Fibroblast of skin of right biceps (primary cell): ENCODE measurements at places on chromosomes 2 and 18.

- no peak for DNase-seq
These were observed 122.2 kb downstream of the TANC1 start for GRCh38 chr2:159090514-159091201.

GRCh38 chr2:189549449-189549832, 31.1 kb downstream of the SLC40A1 start:
- peak; percentile 44 for DNase-seq

GRCh38 chr2:72077702-72078169, 69.9 kb downstream of the CYP26B1 start:
- DNase-seq = no peak

GRCh38 chr2:222572264-222572721, 83.6 kb downstream of the FARSB start:
- no peak for DNase-seq

DNA sequence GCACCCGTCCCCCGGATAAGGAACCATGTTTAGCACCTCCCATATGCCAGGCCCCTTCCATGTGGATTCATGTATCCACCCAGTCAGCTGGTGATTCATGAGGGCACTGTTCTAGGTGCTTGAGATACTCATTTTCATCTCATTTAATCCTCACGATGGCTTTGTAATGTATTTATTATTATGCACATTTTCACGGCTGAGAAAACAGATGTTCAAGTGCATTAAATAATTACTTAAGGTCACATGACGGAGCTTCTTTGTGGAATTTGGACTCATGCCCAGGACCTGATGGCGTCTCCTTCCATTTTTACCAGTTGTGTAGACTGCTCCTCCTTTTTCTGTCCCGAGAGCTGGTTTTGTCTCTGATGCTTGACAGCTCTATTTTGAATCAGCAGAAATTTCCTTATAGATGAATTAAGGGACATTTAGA, 72.2 kb upstream of the RBM44 start:
- peak; percentile 84 for DNase-seq

GRCh38 chr18:8689517-8689916, 15.8 kb upstream of the MTCL1 start:
- DNase-seq = no peak

- DNase-seq = no peak
These were observed 194.9 kb downstream of the AGAP1 start for GRCh38 chr2:235688511-235689426.

DNA sequence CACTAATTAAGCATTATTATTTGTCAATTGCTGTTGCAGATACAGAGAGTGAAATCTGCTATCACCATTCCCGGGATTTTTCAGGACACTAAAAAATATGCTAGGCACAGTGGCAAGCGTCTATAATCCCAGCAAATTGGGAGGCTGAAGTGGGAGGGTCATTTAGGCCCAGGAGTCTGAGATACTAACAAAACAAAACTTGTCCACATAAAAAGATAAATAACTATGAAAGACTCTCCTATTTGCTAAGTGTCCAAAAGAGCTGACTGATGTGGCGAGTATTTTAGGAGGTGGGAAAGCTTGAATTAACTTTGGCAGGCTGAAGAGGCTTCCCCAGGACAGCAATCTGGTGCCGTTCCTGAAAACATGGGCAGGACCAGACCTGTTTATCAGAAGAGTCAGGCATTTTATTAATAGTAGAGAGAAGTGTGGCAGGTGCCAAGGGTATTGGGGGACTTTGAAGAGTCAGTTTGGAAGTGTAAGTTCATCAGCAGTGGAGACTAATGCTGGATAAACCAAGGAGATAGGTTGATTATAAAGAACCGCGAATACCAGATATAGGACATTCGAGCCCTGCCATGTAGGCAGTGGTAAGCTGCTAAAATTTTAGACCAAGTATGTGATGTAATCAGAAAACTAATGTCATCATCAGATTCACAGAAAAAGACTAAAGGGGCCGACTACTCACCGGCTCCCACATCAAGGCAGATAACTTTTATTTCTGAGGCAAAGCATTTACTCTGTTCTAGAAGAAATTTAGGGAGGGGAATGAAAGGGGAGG, 201.8 kb downstream of the EPHA4 start:
- DNase-seq = no peak

DNA sequence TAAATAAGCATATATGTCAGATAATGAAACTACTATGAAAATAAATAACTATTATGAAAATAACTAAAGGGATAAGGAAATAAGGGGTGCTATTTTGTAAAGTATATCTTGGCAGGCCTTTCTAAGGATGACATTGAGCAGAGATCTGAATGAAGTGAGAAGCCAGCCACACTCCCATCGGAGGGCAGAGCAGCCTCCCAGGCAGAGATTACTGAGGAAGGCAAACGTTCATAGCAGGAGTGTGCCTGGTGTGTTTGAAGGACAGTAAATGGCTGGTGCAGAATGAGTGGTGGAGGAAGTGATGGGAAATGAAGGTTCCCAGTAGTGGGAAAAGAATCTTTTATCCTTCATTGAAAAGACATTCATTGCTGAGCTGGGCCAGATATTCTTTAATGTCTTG, 62.5 kb downstream of the SPHKAP start:
- DNase-seq = no peak

DNA sequence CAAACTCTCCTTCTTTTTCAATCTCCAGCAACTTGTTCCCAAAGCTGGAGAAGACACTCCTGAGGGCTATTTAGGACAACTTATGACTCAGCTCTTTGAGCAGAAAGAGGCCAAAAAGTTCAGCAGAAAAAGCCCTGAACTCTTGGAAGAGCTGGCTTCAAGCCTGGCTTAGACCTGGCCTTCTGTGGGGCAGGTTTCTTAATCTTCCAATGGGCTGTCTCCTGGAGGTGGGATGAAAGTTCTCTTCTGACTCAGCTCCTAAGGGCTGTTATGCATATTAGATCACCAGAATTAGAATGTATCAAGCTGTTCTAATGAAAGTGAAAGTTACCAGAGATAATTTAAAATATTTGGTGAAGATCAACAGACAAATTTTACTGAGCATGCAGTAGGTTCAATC, 129.4 kb downstream of the RAD51AP2 start:
- DNase-seq = peak; percentile 33

- peak; percentile 15 for DNase-seq
These were observed 16.9 kb downstream of the KLHL41 start for GRCh38 chr2:169526451-169526850.

GRCh38 chr2:204665207-204665606, 119.9 kb downstream of the PARD3B start:
- DNase-seq = peak; percentile 81

DNA sequence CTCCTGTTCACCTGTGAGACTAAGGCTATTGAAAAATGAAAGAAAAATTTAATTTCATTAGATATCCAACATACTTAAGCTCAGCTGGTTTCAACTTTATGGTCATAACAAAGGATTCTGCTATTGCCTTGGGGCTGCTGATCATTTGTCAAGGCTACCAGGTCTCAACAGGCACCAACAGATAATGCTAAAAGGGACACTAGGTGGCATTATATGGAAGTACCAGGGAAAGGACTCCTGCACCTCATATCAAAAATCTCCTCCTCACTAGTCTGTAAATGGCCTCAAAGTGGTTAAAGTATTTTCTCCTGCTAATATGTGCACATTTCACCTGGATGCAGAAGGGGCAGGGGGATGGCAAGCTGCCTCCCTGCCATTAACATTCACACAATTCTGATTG, 167.9 kb upstream of the REG3A start:
- no peak for DNase-seq

- DNase-seq = peak; percentile 71
These were observed 4.2 kb upstream of the CNNM3 start for GRCh38 chr2:96811917-96812316.

- no peak for DNase-seq
These were observed 188.7 kb upstream of the SATB2 start for GRCh38 chr2:199646439-199646838.

DNA sequence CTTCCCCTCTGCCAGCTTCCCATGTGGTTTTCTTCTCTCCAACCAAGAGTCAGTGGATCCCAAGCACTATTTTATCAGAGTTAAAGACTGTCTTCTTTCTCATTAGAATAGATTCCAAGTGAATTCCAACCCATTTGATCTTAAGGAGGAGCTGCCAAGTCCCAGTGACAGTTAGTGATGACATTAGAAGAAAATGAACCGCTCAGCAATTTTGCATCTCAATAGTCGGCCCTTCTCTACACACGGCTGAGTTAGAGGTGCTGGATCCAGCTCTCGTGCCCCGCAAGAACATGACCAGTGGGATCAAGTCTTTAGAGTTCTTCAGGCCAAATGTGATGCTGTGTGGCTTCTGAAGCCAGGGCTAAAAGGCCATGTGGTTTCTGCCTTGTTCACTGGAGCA, 132.6 kb downstream of the SH3BP4 start:
- no peak for DNase-seq

DNA sequence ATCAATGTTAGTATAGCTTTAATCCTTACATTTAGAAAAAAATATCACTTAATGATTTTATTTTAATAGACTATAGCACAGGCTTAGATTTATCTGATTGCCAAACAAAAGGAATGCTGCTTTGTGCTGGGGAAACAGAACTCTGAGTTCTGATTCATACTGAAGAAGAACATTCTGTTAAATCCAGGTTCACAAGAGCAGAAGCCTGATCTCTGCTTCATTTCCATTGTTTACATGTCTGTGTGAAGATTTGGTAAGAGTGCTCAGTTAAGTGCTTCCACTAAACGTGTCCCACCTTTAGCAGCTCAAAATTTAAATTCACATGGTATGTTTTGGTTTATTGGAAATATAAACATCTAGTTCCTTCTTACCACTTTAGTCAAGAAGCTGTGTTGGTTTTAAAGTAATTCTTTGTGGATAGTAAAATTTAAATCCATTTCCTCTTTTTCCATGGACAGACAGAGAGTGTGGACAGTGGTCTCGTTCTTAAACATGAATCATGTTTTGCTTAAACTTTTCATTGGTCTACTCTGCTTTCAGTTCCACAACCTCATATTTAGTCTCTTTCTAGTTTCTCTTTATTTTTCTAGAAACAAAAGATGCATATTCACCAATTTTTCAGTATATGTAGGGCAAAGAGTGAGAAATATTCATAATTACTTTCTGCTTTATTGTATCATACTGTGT, 59.1 kb downstream of the NYAP2 start:
- DNase-seq = no peak

DNA sequence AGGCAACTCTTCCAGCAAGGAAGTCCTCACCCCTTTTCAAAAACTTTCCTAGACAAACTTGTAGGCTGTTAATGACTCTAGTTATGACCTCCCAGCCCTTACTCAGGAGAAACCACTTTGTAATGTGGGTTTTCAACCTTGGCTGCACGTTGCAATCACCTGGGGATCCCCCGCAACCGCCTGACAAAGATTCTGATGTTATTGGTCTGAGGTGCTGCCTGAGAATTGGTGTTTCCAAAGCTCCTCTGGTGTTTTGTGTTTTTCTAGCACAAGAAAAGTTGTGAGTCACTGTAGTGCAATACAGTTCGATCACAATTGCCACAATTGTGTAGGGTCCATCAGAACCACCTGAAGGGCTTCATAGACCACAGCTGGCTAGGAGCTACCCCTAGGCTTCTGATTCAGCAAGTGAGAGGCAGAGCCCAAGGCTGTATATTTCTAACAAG, 121.6 kb downstream of the SP100 start:
- DNase-seq = no peak

DNA sequence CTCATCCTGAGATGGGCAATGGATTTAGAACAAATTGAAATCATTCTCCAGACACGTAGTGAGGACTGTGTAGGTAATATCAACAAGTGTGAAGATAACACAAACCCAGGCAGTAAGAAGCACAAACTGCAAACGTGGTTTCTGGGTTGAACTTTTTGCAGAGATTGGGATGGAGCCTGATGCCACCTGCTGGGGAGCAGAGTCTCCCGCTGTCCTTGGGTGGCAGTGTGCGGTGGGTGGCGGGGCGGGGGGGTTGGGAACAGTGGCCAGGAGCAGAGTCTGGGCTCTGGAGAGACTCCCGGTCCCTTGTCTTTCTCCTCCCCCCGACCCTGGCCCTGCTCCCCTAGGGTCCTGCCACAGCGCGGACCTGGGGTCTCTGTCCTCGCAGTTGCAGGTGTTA, 19.5 kb downstream of the TRAF3IP1 start:
- no peak for DNase-seq

DNA sequence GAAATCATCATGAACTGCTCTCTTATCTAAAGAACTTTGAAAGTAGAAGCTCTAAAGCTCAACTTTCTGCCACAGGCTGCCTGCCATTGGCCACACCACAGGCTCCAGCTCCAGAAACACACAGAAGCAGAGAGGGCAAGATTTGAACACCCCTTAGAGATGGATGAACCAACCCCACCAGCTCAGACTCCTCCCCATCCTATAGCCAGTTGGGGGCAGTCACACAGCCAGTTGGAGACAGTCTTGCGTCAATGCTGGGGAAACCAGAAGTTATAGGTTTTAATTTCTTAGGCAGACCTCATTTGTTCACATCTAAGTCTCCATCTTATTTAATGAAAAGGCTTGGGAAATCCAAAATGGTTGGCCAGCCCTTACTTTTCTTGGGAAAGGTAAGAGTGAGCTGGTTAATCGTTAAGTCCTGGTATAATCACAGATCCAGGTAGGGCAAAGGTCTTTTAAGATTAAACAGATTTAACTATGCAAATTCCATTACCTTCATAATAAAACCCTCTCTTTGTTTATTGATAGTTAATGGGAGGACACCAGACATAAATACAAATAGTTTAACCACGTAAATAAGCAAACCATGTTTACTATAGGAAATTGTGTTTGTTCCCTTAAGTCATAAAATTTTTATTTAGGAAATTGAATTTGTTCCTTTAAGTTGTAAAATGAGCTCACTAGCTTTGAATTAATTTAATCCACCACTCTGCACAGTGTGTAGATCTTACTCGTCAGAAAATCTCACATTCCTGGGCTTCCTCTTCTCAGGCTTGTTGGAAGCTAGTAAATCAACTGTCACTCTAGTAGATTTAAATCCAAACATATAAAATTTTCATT, 28.0 kb downstream of the MRO start:
- DNase-seq = no peak

- no peak for DNase-seq
These were observed 5.9 kb downstream of the RNF103 start for GRCh38 chr2:86617738-86618137.

DNA sequence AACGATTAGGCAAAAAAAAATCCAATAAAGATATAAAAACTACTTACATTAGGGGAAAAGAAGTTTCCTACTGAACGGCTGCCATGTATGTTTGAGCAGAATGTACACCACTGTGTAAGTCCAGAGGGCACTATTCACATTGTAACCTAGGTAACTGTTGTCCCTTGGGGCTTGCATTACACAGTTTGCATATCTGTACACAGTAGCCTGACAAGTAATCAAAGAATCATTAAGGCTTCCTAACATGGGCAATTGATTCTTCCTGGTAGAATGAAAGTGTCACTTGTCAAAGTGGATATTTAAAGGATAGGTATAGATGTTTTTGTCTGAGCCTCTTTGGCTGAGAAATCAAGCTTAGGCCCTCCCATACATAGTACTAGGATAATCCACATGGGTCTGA, 39.1 kb downstream of the PLEK start:
- no peak for DNase-seq

- DNase-seq = no peak
These were observed at the start of gene INPP5D for GRCh38 chr2:233059797-233060500. Gene INPP5D, plus strand, starts transcription at chr2:233060342. Its CDS starts 137 bp downstream, at chr2:233060479.

- DNase-seq = peak; percentile 33
These were observed 1111.6 kb upstream of the ZEB2 start for GRCh38 chr2:145631561-145631960.

GRCh38 chr18:47150824-47151366, 595 bp upstream of the HDHD2 start:
- DNase-seq = no peak
